ENCODE measurements at places on chromosomes 16 and 17. TPM values are rescaled to one million over a fixed set of nuclear protein-coding genes. Genes with fewer than 3 reads are reported as not detected.

DNA sequence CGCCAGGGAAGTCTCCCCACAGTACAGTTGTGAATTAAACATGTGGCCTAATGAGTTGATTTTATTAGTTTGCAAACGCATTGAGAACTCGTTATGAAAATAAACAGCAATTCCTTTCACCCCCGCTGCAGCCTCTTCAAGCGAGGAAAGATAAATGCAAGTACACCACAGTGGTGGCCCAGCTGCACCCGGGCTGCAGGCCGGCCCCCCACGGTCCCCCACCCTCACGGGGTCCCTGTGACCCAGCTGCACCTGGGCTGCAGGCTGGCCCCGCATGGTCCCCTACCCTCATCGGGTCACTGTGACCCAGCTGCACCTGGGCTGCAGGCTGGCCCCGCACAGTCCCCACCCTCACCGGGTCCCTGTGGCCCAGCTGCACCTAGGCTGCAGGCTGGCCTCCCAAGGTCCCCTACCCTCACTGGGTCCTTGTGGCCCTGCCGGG lies 32.2 kb downstream of the SDK2 start:
- DNase-seq: no peak

GRCh38 chr16:27127308-27127707 lies 60.6 kb downstream of the C16orf82 start:
- no peak for DNase-seq

DNA sequence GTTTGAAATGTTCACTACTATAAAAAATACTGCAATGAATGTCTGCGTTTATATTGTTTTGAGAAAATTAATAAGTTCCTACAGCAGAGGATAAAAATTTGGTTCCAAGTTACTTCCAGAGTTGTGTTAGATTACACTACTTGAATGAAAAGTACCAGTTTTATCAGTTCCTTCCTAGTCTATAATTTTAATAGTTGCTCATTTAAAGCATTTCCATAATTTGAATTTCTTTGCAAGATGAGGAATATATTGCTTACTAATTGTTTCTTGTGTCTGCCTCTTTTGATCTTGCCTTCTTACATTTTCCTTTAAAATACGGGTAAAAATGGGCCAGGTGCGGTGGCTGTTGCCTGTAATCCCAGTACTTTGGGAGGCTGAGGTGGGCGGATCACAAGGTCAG lies 4.0 kb downstream of the EMC6 start:
- DNase-seq: no peak

DNA sequence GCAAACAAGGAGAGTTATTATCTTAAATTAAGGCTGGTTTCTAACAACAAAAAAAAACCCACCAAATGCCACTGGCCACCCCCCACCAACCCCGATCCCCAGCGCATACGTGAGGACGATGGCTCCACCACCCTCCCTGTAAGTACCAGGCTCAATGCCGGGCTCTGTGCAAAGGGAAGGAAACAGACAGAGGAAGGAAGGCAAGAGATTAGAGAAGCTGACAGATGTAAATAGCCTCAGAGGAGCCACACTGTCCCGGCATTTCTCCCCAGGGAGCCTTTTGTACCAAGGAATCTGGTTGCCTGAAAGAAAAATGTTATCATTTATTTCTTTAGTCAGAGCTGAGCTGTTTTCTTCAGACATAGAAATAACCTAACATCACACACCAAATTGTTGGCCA lies 13.1 kb downstream of the SOST start:
- DNase-seq: no peak

GRCh38 chr17:21082001-21082436 lies 39.2 kb upstream of the USP22 start:
- no peak for DNase-seq

GP1BA gene
- total RNA-seq: 0.10 TPM

Data from skin of body (tissue), 3 donors.